ENCODE measurements at places on chromosomes 1 and 21.

DNA sequence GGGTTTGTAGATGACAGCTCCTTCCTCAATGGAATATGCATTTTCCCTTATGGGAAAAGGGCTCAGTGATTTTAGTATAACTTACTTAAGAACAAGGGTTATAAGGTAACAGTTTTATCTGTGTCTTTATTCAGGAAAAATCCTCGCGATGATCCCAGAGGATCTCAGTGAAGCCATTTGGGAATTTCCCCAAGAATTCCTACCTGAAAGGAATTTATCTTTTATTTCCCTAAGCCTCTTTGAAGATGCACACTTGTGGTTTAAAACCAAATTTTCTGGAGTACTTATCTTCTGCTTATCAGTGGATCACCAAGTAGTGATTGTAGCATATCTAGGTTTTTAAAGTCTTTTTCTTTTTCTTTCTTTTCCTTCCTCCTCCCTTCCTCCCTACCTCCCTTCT, 58.8 kb downstream of the AK4 start:
- DNase-seq: no peak

GRCh38 chr1:218846181-218846580, 327.5 kb upstream of the LYPLAL1 start:
- no peak for DNase-seq

DNA sequence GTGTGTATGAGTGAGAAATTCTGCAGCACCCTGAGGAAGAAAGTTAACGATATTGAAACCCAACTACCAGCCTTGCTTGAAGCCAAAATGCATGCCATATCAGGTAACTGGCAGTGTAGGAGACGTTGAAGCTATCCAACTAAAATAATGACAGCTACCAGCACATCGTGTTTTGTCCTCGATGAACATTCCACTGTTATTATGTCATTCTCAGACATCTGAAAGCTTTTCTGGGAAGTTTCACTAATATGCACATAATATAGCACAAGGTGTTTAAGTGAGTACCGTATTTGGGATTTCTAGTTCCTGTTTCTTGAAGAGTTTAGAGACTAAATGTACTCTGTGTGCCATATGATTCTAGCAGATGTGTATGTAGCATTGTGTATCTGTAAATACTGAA, 173.5 kb downstream of the DISC1 start:
- DNase-seq: no peak

DNA sequence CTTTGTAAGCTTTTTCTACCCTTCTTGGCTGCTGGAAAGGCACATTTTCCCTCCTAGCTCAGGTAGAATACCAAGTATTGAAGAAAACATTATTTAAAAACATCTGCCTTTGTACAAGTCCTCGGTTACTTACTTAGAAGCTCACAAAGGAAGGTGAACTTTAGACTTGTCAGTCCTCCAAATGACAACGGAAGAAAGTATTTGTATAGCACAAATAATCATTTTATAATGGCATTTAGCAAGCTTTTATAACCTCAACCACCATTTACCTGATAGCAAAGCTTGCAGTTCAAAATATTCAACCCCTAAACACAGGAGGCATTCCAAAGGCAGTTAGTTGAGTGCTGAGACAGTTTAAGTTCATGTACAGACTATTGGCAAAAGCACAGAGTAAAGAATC, 2.5 kb upstream of the FCAMR start:
- no peak for DNase-seq

DNA sequence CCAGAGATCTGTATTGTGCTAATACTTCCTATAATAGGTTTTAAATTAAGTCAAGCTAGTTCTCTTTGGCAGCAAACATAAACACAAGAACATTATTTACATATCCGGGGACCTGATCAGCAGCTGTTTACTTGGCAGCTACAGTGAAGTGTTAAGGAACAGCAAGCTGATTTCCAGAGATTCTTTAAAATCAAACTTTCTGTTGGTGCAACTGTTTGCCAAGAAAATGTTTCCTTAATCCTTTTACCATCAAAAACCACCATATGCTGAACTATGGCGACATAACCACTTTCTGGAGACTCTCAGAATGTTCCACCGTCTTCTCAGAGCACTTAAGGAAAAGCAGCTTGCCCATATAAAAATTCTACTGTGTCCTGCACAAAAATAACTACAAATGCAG, 107.0 kb upstream of the KRTAP19-8 start:
- DNase-seq: no peak

GRCh38 chr1:156073740-156074139, 8.5 kb downstream of the MEX3A start:
- no peak for DNase-seq

GRCh38 chr1:204479387-204480136, 15.0 kb downstream of the PIK3C2B start:
- no peak for DNase-seq

DNA sequence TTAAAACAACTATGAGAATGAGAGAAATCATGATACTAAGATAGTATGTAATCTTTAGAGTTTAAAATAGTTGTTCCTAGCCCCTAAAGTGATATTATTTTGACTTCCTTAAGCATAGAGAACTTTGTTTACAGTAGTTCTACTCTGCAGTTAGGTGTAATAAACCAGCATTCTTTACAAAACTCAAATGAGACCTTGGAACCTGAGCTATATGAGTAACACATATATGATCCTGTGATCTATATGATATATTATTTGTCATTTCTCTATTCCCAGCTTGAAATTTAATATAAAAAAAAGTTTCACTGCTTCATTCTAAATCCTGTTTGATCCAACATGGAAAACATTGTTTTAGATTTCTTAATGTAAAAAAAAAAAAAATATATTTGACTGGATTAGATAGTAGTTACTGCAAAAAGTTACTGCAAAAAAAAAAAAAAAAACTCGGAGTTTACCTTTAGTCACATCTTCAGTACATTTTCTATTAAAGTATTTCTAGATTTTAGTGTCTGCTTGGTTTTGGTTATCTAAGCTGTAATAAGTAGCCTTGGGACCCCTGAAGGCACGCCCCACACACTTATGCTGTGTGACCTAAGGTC, 463.8 kb downstream of the USP25 start:
- DNase-seq: no peak

DNA sequence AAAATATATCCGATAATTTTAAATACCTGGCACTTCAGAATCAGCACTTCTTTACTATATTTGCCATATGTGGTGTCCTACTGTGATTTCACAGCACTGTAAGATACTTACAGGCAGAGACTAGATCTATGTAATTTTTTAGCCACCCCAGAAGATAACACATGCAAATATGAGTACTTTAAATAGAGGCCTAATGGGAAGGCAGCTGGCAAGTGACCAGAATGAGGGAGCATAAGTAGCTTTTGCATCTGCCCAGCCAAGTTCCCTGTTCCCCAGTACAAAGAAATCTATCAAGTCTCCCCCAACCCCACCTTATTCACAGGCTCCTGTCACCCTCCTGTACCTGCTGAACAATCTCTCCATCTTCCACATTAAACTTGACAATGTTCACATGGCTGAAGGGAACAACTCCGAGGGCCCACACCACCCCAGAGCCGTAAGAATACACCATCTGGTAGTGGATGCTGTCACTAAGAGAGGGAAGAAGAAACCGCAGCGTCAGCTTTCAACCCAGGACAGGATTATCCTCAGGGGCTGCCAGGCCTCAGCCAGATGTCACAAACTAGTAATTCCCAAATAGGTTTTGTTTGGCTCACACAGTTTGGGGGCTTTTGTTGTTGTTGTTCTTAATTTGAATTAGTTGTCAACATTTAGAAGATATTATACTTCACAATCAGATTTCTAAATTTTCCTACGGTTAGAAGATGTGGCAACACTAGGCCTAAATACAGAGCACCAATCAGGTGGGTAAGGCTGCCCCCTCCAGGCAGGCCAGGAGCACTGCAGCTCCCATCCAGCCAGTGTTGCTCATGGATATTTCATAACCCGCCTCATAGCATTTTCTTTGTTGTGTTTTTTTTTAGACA, 10.4 kb downstream of the EMC1 start:
- no peak for DNase-seq

GRCh38 chr1:98766255-98766654, 104.7 kb downstream of the SNX7 start:
- peak; percentile 5 for DNase-seq

- no peak for DNase-seq
Measured at GRCh38 chr1:45297666-45298356, 28.9 kb upstream of the HPDL start.

DNA sequence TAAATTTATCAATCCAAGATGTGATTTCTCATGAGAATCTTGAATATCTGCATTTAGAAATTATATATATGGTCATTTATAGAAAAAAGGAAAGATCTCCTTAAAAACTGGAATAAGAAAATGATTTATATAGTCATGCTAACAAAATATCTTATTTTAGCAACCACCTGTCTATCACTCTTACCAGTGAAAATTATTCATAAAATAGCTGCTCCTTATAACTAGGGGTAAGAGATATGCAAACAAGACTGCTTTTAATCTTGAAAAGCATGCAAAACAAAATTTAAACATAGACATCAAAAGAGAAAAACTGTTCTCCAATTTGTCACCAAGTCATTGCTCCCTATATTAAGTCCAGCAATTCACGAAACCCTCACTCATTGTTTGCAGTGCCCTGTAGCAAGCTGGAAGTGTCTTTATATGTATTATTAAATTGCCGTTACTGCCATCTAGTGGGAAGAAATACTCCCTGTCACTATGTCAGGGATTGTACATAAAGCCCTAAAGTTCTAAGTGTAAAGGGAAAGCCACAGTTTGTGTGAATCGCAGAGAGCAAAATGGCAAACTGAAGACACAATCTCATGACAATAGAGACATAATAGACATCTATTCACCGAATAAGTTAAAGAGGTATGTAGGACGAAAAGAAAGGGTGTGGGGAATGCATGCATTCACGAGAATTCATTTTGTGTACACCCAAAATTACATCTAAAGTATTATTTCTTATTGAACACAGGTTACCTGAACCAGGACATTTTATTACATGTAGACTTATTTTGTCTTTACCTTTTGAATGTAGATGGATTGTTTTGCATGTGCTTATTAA, 600.5 kb downstream of the USP25 start:
- no peak for DNase-seq

DNA sequence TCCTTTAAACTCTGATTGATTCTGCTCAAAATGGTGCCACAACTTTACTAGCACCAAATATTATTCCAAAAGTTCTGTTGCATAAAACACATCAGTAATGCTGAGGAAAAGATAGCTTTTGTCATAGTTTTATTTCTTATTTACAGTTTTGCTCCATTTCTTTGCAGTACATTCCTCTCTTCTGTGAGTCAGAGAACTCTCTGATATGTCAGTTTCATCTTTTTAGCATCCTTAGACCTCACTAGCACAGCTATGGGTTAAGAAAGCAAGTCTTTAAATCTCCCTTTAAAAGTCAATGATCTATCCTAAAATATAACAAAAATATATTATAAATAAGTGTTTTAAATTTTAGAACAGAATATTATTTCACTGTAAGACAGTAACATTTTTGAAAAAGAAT, 356.6 kb upstream of the SNX7 start:
- DNase-seq: no peak

DNA sequence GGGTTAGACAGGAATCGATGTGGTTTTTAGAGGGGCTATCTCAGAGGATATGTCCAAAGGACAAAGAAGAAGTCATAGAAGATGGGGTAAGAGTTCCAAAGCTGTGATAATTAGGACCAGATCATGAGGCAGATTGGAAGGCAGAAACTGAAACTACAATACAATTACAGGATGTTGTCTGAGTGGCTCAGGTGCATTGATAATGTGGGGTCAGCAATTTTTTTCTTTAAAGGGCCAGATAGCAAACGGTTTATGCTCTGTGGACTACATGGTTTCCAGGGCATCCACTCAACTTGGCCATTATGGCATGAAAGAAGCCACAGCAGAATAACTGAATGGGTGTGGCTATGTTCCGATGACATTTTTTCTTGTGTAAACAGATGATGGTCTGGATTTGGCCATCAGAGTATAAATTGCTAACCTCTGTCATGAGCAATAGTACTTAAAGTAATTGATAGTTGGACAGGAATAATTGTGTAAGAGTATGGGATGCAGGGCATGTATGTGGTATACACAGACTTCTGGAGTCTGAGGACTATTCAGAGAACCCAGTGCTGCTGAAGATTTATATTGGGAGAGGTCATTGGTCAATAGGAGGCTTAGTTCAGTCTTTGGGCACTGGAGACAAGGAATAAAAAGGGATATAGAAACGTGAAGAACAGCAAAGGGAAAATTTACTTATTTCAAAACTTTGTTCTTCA, 198.4 kb upstream of the ADGRL4 start:
- DNase-seq: no peak

- no peak for DNase-seq
Measured at GRCh38 chr21:33266789-33267135, 595 bp downstream of the IL10RB start.

GRCh38 chr1:227815468-227816409, at the start of gene PRSS38:
Gene PRSS38 (plus strand): TSS chr1:227815675. CDS start chr1:227815717, 42 bp downstream.
- no peak for DNase-seq

GRCh38 chr21:42578034-42578433, 64.4 kb downstream of the SLC37A1 start:
- DNase-seq: no peak

- DNase-seq: no peak
Measured at GRCh38 chr1:50266509-50266908, 156.7 kb downstream of the DMRTA2 start.

DNA sequence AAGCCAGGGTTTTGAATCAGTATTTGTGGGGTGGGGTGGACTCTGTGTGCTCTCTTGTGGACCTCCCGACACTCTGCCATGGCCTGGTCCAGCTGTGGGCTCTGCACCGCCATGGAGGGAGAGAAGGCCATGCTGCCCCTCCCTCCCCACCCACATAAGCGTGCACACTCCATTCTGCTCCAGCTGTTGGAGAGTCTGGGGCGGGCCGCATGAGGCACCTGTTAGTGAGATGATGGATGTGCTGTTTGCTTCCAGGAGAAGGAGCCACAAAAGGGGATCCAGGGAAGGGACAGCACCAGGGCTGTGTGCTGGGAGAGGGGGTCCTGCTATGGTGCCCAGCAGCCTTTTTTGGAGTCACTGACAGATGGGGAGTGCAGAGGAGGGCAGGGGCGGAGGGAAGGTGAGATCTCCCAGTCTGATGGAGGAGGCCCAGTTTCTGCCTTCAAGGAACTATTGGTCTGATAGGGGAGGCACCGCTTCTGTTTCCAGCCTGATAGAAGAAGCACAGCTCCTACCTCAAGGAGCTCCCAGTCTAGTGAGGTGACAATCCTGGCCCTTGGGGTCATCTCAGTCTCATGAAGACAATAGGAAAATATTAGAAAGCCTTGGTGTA, 101.5 kb downstream of the ACTL8 start:
- DNase-seq: no peak

DNA sequence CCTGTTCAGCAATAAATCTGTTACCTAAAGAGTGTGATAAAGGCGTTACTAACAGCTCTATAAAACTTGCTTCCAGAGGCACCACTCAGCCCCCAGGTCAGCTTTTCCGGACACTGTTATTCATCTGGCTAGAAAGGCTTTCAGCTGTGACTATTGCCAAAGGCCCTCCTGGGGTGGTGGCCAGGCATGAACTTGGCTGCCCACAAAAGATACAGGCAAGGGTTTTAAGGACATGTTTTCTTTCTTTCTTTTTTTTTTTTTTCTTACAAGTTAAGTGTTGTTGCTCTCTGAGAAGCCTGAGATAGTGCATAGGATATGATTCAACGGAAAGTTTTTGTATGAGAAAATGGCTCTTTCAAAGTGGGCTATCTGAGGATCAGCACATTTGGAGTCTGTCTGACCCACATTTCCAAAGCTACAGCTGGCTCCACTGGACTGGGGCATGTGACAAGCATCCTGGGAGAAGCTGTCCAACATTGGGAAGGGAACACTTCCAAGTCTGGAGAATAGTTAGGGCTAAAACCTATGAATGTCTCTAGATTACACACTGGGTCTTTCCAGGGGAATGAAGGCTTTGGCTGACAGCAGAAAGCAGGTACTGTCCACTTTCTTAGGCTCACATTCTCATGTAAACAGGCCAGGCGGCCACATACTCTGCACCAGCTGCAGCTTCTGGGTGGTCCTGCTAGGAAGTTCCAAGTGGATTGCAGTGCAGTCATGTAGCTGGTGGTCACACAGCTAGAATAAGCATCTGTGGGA, 639.7 kb downstream of the LMO4 start:
- DNase-seq: no peak

All from GM12878 (cell line).